ENCODE measurements at places on chromosomes 3 and 15. TPM values are rescaled to one million over a fixed set of nuclear protein-coding genes. Genes with fewer than 3 reads are reported as not detected.

The LARP6 gene
- 16.0 TPM for polyA plus RNA-seq

The SLC2A2 gene
- 11.7 TPM for polyA plus RNA-seq

DNA sequence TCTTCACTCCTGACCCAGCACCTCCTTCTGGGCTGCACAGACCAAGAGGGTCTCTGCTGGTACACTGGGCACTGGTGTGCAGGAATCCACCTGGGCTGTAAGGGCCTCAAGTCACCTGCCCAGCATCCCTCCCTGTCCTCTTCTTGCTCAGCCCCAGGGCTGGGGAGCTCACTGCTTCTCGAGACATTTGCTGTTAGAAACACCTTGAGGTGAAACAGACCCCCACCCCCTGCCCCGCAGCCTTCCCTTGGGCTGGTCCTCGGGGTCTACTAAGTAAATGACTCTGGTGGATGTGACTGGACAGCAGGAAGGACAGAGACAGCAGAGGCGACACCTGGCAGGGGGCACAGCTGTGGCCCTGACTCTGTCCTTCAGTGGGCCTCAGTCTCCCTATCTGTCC, 29.1 kb downstream of the LOXL1 start:
- no peak for DNase-seq

DNA sequence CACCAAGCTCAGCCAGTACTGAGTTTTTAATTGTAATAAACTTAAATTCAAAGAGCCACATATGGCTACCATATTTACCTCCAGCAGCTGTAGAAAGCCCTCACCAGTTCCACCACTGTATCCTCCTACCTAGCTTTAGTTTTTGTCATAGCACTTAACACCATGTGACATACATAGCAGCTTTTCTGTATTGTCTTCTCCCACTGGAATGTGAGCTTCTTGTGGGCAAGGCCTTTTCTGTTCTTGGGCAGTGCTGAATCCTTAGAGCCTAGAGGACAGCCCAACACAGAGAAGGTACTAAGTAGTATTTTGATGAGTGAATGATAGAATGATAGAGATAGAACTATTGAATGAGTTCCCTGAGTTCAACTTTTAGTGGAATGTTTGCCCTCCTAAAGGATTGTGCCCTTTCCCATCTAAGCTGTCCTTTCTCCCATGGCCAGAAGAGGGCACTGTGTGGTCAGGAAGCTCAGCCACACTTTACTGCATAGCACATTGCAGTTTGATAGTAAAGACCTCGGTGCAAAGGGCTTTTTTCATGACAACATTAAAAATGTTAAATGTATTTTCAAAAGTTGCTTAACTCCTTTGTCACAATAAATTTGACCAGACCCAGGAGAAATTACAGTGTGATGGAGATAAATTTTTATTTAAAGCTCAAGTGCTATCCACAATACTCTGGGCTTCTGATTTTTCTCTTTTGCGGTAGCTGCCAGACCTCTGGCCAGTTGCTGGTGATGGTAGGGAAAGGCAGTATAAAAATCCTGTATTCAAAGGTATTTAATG, 115.8 kb downstream of the GHSR start:
- peak; percentile 40 for DNase-seq

GRCh38 chr15:93088981-93089726, at the start of gene RGMA:
Gene RGMA (minus strand): TSS chr15:93089211. CDS start chr15:93088932, 279 bp downstream.
- DNase-seq = no peak

GRCh38 chr3:58585005-58585786, 8.0 kb upstream of the FAM107A start:
- peak; percentile 68 for DNase-seq
